ENCODE measurements at places on chromosomes 2 and 18. TPM values are rescaled to one million over a fixed set of nuclear protein-coding genes. Genes with fewer than 3 reads are reported as not detected.

OTOF gene
- total RNA-seq, result not detected

- H3K36me3 ChIP-seq, result no peaks in the 10 kb centered on the region
- no peak overlapping the region for H3K27ac ChIP-seq
- H3K27me3 ChIP-seq, result peaks cover 9% of the 10 kb centered on the region
- H3K4me1 ChIP-seq, result no peaks in the 10 kb centered on the region
- DNase-seq, result no peak
Measured at GRCh38 chr2:1606421-1607235, 137.7 kb downstream of the PXDN start.

DNA sequence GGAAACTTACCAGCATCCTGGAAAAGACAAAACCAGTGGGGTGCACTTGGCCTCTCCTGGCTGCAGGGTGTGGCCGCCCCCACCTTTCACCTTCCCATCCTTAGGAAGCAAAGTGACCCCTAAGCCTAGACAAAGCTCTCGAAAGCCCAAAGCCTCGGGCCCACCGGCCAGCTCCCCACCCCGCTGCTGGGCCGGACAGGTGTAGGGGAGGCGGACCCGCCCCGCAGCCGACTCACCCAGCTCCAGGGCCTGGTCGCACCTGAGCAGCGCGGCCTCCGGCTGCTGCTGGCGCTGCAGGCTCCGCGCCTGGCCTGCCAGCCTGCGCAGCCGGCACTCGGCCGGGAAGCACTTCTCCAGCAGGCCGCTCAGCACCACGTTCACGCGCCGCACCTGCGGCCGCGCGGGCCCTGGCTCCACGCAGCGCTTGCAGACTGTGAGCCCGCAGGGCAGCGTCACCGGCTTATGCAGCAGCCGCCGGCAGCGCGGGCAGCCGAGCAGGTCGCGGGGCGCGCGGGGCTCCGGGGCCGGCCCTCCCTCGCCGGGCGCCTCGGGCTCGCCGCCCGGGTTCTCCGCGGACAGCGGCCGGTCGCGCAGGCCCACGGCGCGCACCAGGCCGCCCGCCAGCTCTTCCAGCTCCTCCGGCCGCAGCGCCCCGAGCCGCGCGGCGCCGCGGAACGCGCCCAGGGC lies 979 bp downstream of the LONRF2 start:
- peak; percentile 82 for DNase-seq
- peak overlapping the region; percentile 80 for H3K4me3 ChIP-seq
- no peak overlapping the region for H3K27ac ChIP-seq
- no peaks in the 10 kb centered on the region for H3K27me3 ChIP-seq
- H3K4me1 ChIP-seq, result peaks cover 9% of the 10 kb centered on the region

DNA sequence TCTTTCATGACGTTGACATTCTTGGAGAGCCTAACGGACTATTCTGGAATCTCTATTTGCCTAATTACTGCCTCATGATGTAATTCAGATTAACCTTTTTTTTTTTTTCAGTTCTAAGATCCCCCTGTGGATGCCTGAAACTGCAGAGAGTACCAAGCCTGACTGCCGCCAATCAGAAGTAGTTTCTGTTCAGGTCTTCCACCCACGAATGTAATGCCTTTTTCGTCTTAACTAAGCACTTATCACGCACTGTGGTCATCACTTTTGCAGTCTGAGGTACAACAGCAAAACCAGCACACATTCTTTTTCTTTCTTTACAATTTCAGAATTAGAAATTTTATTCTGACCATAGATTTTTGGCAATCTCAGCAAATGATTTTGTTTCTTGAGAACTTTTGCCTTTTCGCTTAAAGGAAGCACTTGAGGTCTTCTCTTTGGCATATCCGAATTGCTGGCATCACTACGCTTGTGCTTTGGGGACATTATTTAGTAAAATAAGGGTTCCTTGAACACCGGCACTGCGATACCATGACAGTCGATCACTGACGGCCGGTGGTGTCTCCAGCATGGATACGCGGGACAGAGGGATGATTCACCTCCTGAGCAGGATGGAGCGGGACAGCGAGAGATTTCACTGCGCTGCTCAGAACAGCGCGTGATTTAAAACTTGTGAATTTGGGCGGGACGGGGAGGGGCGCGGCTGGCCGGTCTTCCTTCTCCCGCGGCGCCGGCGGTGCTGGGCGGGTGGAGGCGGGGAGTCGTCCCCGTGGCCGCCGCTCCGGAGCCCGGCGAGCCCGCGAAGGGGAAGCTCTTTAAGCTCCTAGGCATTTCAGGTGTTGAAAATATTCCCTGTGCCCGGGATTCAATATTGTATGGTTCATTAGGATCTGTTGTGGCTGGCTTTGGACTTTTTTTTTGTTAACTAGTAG lies 32.0 kb upstream of the GPR55 start:
- peak overlapping the region; percentile 61 for H3K4me3 ChIP-seq
- peak; percentile 27 for DNase-seq
- peaks cover 98% of the 10 kb centered on the region for H3K27me3 ChIP-seq
- no peaks in the 10 kb centered on the region for H3K36me3 ChIP-seq
- H3K27ac ChIP-seq, result no peak overlapping the region
- peaks cover 9% of the 10 kb centered on the region for H3K4me1 ChIP-seq

DNA sequence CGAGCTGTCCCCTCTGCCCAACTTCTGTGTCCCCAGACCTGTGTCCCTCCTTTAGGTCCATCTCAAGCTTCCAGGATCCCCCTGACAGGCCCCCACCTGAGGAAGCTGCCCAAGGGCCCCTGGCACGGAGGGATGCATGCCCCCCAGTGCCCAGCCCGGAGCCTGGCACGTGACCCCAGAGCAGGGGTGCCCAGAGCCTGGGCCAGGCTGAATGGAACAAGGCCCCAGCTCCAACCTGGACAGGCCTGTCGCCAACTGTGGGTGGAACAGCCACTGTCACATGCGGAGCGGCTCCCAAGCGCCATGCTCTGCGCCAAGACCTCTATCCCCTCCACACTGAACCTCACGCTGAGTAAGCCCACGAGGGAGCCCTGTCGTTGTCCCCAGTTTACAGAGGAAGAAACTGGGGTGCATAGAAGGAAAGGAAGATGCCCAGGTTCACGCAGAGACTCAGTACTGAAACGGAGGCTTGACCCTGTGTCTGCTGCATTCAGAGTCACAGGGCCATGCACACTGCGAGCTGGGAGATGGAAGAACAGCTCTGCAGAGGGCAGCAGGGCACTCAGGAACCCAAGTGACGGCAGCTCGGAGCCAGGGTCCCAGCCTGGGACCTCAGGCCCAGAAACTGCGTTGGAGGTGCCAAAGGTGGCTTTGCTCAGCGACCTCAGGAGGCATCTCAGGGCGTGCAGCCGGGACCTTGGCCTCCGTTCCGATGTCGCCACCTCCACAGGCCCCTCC lies 5.5 kb upstream of the ECEL1 start:
- no peak overlapping the region for H3K4me3 ChIP-seq
- no peaks in the 10 kb centered on the region for H3K36me3 ChIP-seq
- peaks cover 76% of the 10 kb centered on the region for H3K27me3 ChIP-seq
- no peak for DNase-seq

FER1L5 gene
- total RNA-seq, result not detected

GRCh38 chr2:196290136-196290535 lies 118.8 kb upstream of the STK17B start:
- peak overlapping the region; percentile 99 for H3K27ac ChIP-seq
- no peaks in the 10 kb centered on the region for H3K27me3 ChIP-seq
- H3K36me3 ChIP-seq, result peaks cover 27% of the 10 kb centered on the region

GRCh38 chr2:11560806-11561205 lies 27.0 kb downstream of the GREB1 start:
- no peak overlapping the region for H3K4me3 ChIP-seq
- H3K36me3 ChIP-seq, result no peaks in the 10 kb centered on the region
- H3K27me3 ChIP-seq, result peaks cover 47% of the 10 kb centered on the region

GCG gene
- not detected for total RNA-seq

CRYBA2 gene
- not detected for total RNA-seq

SPP2 gene
- total RNA-seq, result not detected

DNA sequence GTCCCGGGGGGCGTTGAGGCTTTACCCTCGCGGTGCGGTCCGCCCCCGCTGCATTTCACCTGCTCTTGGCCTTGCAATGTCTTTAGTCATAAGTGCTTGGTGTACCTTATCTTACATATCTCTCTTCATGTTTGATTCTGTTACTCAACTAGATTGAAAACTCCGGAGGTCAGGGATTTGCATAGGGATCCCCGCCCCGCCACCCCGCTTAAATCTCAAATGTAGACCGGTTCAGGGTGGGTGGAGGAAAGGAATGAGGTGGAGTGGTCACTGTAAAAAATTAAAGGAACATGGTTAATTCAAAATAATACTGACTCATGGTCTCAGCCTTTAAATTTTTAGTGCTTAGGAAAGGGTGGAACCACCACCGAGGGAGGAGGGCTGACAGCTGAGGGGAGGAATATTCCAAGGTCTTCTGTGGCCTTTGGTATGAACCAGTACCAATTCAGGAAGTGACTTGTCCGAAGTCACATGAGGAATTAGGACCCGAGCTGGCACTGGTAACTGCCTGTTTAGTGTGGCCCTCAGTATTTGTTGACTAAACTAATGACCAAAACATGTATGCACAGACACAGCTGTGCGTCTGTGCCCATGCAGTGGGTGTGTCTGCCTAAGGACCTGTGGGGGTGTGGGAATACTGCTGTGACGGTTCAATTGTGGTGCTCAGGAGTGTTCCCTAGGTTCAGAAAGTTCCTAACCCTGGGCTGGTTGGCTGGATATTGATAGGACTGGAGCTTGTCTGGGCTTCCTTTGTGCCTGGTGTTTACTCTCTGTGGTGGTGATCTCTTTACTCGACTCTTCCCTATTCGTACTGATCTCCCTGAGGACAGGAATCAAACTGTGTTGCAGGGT lies 1.0 kb downstream of the PLEKHB2 start:
- DNase-seq, result peak; percentile 35
- H3K36me3 ChIP-seq, result peaks cover 42% of the 10 kb centered on the region
- H3K4me1 ChIP-seq, result peaks cover 23% of the 10 kb centered on the region
- no peaks in the 10 kb centered on the region for H3K27me3 ChIP-seq
- H3K27ac ChIP-seq, result peak overlapping the region; percentile 89
- peak overlapping the region; percentile 92 for H3K4me3 ChIP-seq

DNA sequence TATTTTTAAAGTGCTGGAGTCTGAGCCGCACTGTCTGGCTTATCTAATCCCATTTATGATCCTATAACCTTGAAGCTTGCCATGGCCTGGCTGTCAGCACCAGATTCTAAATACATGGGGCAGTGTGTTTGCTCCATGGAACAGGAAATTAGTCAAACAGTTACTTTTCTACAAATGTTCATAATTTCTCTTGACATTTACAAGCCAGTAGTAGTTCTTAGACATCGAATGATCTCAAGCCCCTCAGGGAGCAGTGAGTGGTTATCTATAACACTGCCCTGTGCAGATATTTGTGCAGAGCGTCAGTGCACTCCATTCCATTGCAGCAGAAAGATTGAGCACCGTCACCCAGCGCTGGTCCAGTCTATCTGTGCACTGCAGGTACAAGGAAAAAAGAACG lies 205.2 kb downstream of the AGPS start:
- no peak for DNase-seq
- H3K27ac ChIP-seq, result no peak overlapping the region
- H3K4me3 ChIP-seq, result no peak overlapping the region
- peaks cover 39% of the 10 kb centered on the region for H3K4me1 ChIP-seq
- no peaks in the 10 kb centered on the region for H3K27me3 ChIP-seq
- no peaks in the 10 kb centered on the region for H3K36me3 ChIP-seq

DTNA gene
- total RNA-seq, result 10.9 TPM

DNA sequence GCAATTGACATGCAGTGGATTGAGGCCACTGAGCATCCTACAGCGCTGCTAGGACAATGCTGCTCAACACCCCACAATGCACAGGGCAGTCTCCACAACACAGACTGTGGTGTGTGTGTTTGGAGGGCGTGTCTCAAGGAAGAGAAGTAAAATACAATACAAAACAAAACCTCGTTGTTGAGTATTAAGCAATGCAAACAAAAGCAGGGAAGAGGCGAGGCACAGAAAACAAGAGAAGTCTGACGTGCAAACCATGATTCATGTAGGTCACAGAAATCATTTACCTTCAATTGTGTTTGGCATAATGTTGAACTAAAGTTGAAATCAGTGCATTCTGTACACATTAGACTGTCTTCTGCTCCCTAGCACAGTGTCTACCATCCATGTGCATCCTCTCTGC lies 260.9 kb downstream of the PHLPP1 start:
- peaks cover 46% of the 10 kb centered on the region for H3K36me3 ChIP-seq
- no peaks in the 10 kb centered on the region for H3K27me3 ChIP-seq
- DNase-seq, result peak; percentile 69
- peak overlapping the region; percentile 37 for H3K27ac ChIP-seq

TSGA10 gene
- total RNA-seq, result 16.1 TPM

HTR2B gene
- total RNA-seq, result not detected

DNA sequence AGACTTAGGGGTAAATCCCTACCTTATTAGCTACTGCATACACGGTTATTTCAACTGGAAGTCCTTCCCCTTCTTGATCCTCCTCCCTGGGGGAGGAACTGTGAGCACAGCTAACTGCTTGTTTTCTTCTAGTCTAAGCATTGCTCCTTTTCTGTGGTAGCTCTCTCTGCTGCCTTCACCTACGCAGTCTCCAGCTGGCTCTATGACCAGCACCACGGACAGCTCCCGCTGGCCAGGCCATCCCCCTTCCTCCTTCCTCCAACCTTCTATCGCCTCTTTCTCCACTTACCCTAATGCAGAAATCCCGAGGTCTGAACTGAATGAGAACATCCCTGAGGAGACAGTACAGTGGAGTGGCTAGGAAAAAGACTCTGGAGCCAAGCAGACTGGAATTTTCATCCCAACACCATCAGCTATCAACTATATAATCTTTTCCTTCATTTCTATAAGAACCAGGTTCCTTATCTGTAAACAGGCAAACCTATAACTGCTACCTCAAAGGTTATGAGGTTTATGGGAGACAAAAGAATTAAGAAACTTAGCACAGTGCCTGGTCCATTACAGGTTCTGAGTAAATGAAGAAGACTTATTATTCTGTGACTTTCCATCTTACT lies 4.7 kb upstream of the CFAP65 start:
- H3K36me3 ChIP-seq, result peaks cover 14% of the 10 kb centered on the region
- no peak overlapping the region for H3K27ac ChIP-seq
- no peaks in the 10 kb centered on the region for H3K27me3 ChIP-seq
- peaks cover 63% of the 10 kb centered on the region for H3K4me1 ChIP-seq
- no peak overlapping the region for H3K4me3 ChIP-seq
- DNase-seq, result peak; percentile 63

DNA sequence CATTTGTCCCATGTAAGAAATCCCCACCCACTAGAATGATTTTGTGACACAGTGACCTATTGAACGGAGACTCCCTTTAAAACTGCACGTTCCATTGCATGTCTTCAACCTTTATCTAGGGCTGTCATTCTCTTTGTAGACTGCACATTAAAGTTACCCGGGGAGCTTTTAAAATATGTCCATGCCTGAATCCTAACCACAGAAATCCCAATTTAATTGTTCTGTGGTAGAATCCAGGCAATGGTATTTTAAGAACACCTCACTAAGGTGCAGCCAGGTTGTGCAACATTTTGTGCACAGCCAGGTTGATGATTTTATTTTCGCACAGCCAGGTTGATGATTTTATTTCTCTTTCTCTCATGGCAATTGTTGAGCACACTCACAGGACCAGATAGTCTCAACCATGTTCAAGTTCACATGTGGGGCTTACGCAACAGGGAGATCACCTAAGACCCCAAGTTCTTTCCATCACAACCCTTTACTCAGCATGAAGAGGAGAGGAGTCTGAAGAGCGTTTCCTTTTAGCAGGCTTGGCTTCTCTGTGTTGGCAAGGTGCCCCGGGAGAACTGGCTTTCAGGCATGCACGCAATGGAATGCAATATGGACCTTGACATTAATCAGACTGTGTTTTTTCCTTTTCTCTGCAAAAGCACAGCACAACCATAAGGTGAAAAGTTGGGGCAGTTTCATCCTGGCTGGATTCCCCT lies 467.3 kb upstream of the ETAA1 start:
- H3K36me3 ChIP-seq, result peaks cover 6% of the 10 kb centered on the region
- H3K4me3 ChIP-seq, result peak overlapping the region; percentile 52
- DNase-seq, result peak; percentile 82
